NCI-H1105 (cell line): ENCODE measurements at places on chromosomes 2 and 18.

- no peak for DNase-seq
These were observed 181.5 kb upstream of the ZFP36L2 start for GRCh38 chr2:43407935-43408334.

- DNase-seq, result no peak
These were observed 57.3 kb upstream of the IL1R1 start for GRCh38 chr2:102085238-102085637.

DNA sequence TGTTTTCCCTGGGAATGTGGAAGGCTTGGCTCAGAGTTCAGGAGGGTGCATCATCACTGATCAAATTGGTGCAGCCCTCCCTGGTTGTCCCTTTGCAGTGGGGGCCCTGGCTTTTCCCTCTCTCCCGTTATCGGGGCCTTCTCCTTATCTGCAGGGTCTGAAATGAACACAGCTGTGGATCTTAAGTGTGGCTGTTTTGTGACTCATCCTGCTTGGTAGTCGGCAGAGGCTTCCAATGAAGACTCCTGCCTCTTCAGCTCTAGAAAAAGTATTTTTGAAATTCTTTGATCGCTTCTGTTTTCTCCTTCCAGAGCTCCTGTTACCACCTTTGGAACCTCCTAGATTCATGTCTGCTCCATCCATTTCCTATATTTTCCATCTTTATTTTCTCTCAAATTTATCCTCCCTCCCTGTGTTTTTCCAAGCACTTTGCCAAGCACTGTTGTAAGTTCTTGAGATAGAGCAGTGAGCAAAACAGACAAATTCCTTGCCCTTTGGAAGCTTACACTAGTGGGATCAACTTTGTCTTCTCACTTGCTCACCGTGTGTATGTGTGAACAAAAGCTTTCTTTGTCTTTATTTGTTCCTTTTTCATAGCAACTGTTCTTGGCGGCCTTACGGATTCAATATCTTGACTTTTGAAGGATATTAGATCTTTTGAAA, 45.7 kb downstream of the RALB start:
- no peak for DNase-seq

- DNase-seq, result no peak
These were observed 119.4 kb downstream of the COPS8 start for GRCh38 chr2:237205043-237205541.

DNA sequence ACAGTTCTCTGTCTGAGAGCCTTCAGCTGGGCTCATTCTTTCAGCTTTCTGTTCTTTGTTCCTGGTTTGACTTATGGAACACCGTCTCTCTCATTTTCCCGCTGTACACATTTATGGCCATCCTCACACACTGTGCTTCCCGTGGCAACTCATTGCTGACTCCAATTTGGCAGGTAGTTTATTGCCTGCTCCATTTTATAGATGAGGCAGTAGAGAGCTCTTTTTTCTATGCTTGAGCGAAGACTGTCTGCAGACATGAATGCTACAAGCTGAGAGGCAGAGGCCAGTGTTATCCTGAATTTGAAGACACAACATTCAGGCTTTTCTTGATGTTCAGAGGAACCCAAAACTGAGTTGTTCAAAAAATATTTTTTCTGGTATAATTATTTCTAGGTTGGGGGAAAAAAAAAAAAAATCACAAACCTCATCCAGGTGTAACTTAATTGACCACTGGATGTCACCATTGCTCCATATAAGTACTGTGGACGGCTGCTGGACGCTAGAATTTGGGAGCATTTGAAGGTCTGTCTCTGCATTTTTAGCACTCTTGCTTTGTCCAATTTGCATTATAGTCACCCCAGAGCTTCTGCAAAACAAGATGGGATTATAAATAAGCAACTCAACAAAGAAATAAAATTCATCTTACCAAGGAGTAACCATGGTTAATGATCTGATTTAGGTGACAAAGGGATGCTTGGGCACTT, 83.5 kb downstream of the HRH4 start:
- DNase-seq, result peak; percentile 25

DNA sequence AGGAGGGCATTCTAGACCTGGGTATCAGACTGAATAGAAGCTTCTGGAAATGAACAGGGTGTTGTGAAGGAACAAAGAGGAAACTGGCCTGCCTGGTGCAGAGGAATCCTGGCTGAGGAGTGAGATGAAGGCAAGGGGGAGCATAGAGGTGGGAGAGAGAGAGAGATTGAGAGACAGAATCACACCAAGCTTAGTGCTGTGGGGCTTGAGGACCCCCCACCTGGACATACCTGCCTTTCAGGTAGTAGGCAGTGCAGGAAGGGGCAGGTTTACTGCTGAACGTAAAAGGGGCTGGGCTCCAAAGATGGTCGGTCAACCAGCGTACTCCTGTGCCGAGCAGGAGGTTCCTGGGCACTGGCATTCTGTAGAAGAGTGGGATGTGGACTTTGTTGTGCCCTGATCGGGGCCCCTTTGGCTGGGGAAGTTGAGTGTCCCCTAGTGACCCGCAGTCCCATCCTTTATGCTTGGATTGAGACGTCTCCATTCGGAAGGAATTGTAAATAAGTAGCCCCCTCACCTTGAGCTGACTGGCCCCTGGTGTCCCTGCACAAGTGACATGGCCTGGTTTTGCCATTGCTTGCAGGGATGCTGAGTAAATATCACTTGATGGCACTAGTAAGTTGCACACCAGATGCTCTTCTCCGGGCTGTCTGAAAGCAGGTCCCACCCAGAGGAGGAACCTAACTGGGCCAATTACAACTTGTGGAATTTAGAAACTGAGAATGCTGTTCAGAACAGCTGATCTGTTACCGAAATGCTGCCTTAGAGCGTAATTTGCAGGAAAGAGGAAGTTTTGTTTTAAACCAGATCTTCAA, 1.4 kb downstream of the UBE2F start:
- no peak for DNase-seq

- DNase-seq, result no peak
These were observed 159.6 kb upstream of the LMAN1 start for GRCh38 chr18:59518705-59519104.

- no peak for DNase-seq
These were observed 85.3 kb downstream of the FHOD3 start for GRCh38 chr18:36382854-36383253.

DNA sequence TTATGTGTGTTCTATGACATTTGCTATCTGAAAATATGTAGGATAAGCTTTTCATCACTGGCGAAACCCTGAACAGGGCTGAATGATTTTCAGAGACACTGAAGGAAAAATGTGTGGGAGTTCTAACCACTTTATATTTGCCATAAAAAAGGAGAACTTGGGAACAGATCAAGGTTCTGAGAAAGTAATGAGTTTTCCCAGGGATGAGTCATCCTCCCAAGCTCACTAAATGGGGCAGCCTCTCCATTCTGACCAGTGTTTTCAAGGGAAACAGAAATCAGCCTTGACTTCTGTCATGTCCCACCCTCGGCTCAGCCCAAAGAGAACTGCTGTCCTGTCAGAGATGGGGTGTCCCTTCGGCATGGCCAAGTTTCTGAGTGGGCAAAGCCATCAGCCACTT, 2109.8 kb upstream of the CELF4 start:
- DNase-seq, result no peak

DNA sequence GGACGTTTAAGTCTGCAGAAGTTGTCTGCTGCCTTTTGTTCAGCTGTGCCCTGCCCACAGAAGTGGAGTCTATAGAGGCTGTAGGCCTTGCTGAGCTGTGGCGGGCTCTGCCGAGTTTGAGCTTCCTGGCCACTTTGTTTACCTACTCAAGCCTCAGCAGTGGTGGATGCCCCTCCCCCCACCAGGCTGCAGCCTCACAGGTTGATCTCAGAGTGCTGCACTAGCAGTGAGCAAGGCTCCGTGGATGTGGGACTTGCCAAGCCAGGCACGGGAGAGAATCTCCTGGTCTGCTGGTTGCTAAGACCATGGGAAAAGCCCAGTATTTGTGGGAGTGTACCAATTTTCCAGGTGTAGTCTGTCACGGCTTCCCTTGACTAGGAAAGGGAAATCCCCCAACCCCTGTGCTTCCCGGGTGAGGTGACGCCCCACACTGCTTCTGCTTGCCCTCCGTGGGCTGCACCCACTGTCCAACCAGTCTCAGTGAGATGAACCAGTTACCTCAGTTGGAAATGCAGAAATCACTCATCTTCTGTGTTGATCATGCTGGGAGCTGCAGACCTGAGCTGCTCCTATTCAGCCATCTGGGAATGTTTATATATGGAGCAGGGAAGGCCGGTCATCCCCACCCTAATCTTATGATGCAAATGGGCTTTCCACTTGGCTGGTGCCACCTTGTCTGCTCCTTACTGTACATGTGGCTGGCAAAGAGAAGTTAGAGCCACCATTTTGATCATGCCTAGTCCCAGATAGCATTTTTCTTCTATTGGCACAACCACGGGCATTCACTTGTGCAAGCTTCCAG, 156.9 kb upstream of the ITGA6 start:
- DNase-seq, result peak; percentile 3

DNA sequence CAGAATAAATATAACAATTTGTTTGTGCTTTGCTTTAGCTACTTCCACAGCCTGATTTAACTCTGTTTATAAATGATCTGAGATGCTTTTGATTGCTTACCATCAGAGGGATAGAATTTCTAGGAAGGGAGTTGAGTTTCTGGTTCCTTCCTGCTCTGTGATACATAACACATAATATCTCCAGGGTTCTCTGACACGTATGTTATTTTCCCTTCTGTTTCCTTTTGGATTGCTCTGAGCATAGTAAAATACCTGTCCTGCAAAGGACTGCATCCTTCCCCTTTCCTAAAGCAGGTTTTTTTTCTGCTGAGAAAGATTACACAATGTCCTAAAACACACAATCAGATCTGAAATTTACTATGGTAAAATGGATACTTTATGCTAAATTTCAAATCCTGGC, 76.1 kb downstream of the CABYR start:
- no peak for DNase-seq

DNA sequence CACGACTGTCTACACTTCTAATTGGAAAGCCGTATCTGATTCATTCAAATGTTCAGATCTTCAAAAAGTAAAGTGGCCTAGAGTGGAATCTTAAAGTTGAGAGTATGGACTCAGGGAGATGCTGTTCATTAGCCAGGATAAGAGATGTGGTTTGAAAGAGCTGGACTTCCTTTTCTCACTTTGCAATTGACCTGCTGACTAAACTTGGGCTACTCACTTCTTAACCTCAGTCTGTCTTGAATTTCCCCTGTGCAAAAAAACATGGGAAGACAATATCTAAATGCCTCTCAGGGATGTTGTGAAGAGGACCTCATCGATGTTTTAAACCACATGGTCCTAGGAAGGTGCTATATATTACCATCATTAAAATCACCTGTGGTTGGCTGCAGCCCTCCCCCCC, 64.1 kb downstream of the BCL2 start:
- DNase-seq, result no peak

- no peak for DNase-seq
These were observed 379.7 kb downstream of the PTPRM start for GRCh38 chr18:7946734-7947377.

DNA sequence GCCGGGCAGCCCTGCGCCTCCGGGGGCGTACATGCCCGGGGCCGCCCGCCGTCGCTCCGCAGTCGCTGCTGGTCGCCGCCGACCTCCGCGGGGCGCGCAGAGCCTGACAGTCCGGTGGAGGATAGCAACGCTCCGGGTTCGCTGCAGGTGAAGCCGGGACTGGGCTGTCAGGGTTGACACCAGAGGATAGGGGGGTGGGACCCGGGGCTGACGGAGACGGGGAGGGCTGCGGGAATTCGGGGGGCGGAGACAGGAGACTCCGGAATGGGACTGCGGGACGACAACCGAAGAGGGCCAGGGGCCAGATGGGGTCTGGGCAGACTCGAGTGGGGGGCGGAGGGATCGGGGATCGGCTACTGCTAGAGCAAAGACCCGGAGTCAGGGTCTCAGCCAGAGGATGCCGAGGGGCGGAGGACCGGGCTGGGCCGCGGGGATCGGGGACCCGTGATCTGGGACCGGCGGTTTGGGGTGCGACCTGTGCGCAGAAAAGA, 403 bp downstream of the TMEM127 start:
- peak; percentile 19 for DNase-seq

GRCh38 chr18:54690198-54690597, 99.2 kb downstream of the DYNAP start:
- DNase-seq, result no peak

GRCh38 chr2:54054271-54054670, 61.1 kb upstream of the ACYP2 start:
- no peak for DNase-seq

GRCh38 chr18:62106271-62106670, 80.6 kb downstream of the PIGN start:
- no peak for DNase-seq

DNA sequence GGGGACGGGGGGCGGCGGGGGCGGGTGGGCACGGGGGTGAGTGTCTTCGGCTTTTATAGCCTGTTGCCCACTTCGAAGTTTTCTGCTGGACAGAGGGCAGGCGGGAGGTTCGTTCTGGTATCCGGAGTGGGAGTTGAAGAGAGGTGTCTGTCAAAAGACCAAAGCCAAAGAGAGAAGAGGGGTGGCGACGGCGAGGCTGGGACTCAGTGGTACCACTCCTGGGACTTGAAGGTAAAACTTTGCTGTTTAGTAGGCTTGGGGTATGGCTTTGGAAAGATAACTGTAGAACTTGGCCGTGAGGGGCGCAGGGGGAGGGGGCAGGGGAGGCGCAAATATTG, 215.8 kb upstream of the DTNA start:
- no peak for DNase-seq

- DNase-seq, result no peak
These were observed 52.3 kb upstream of the SNTG2 start for GRCh38 chr2:898319-898718.

GRCh38 chr2:216399621-216400020, 12.7 kb upstream of the SMARCAL1 start:
- no peak for DNase-seq

GRCh38 chr18:9848170-9848879, 37.4 kb upstream of the TXNDC2 start:
- no peak for DNase-seq

GRCh38 chr2:214816008-214816533, 6.6 kb upstream of the BARD1 start:
- DNase-seq, result no peak
